ENCODE measurements at places on chromosomes 2 and 18.

- DNase-seq: no peak
Measured at GRCh38 chr2:2850859-2851258, 519.8 kb upstream of the MYT1L start.

GRCh38 chr2:60957643-60958042 is 59.9 kb upstream of the PEX13 start:
- DNase-seq: no peak

DNA sequence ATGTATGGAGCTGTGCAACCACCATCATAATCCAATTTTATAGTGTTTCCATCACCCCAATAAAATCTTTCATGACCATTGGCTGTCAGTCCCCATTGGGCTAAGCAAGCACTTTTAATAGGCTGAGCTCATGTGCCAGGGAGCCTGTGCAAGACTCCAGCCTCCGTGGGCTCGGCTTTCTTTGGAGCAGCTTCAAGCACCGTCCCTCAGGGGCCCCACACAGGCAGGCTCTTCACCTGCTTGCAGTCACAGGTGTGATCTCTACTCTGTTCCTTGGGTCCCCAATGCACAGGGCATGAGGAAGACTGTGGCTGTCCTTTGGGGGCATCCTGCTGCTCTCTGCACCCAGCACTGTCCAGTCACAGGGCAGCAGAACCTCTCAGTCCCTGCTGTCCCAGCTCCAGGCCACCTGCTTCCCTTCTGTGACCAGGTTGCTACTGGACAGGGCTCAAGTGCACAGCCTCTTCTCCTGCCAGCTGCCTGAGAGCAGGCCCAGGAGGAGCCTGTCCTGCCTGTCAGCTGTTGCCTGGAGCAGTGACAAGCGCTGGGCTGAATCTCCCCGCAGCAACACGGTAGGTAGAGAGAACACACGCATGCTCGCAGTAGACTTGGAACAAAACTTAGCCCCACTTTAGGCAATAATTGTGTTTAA is 40.7 kb upstream of the TMEM131 start:
- DNase-seq: no peak

GRCh38 chr2:9400268-9401058 is 22.9 kb downstream of the ITGB1BP1 start:
- DNase-seq: no peak

DNA sequence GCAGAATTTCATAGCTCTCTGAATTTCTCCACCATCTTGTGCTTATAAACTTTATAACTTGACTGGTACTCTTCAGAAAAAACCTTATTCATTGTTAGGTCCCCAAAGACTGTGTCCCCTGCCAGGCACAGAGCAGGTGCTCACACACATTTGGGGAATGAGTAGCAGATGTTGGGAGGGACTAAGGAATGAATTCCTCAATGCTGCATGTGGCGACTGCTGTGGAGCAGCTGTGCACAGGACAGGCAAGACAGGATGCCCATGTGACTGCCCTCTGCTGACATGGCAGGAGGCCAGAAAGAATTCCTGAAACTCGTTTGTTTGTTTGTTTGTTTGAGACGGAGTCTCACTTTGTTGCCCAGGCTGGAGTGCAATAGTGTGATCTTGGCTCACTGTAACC is 122.3 kb upstream of the ITGA6 start:
- no peak for DNase-seq

GRCh38 chr2:10400568-10400977 is 47.6 kb downstream of the ODC1 start:
- DNase-seq: peak; percentile 28

GRCh38 chr2:113089916-113090315 is 22.1 kb downstream of the IL1F10 start:
- no peak for DNase-seq

GRCh38 chr2:50449306-50449705 is 582.6 kb downstream of the NRXN1 start:
- no peak for DNase-seq

GRCh38 chr2:182447163-182447562 is 20.3 kb upstream of the PDE1A start:
- no peak for DNase-seq

DNA sequence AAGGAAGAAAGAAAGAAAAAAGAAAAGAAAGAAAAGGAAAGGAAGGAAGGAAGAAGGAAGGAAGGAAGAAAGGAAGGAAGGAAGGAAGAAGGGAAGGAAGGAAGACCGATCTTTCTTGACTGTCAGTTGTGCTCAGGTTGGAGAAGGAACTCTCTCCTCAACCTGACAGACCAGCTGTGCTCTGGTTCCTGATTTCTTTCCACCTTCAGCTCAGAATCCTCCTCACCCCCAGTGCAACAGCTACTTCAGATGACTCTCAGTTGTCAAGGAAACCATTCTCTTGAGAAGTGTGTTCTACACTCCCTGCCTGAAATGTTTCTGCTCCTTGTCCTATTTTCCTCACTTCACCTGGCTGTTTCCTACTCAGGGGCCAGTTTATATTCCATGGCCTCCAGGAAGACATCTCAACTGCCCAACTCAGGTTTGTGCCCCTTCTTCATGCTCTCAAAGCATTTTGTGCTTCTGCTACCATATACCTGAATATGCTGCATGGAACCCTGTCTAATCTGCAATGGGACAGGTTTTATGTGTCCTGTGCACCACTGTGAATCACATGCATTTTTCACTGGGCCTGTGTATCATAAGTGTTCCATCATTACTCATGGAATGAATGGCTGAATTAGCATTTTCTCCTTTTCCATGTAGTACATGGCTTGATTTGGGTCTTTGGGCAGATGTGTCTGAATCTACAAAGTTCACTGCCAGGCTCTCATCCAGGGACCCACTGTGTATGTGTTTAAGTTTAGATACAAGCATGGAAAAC is 32.8 kb upstream of the DOCK10 start:
- DNase-seq: no peak

DNA sequence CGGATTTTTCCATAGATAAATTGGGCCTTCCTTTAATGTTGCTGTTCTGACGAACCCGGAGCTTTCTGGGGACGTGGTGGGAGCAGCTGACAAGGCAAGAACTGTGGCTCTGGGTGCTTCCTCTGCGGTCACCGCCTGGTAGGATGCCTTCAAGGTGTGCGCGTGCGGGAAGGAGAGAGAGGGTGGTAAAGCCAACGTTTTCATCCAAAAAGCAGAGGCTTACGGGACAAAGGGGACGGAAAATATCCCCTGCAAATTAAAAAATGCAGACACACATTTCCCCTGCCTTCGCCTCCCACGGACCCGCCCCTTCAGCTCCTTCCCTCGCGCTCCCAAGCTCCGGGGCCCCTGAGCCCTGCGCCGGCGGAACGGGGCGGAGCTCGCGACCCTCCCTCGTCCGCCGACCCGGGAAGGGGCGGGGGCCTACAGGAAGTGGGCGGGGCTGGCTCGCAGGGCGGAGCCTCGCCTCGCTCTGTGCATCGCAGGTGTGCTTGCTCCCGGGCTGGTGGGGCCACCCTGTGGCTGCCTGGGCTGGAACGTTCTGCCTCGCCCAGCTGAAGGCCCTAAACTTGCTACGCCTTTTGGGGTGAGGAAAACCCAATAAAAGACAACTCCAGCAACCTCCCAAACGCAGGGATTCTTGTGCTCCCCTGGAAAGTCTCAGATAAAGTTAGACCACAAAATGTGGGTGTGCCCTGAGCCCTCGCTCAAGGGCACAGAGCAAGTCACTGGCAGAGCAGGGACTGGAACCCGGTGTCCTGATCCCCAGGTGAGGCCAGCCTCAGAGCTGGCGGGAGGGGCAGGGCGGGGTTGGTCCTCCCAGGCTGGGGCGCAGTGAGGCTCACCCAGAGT is 25.4 kb upstream of the SLC66A3 start:
- no peak for DNase-seq

GRCh38 chr2:201151127-201151981 is 31.6 kb upstream of the CASP10 start:
- DNase-seq: peak; percentile 99

GRCh38 chr2:191831410-191831994 is 15.4 kb downstream of the CAVIN2 start:
- DNase-seq: no peak

GRCh38 chr2:28643911-28644334 is 107.7 kb upstream of the PPP1CB start:
- DNase-seq: peak; percentile 67

DNA sequence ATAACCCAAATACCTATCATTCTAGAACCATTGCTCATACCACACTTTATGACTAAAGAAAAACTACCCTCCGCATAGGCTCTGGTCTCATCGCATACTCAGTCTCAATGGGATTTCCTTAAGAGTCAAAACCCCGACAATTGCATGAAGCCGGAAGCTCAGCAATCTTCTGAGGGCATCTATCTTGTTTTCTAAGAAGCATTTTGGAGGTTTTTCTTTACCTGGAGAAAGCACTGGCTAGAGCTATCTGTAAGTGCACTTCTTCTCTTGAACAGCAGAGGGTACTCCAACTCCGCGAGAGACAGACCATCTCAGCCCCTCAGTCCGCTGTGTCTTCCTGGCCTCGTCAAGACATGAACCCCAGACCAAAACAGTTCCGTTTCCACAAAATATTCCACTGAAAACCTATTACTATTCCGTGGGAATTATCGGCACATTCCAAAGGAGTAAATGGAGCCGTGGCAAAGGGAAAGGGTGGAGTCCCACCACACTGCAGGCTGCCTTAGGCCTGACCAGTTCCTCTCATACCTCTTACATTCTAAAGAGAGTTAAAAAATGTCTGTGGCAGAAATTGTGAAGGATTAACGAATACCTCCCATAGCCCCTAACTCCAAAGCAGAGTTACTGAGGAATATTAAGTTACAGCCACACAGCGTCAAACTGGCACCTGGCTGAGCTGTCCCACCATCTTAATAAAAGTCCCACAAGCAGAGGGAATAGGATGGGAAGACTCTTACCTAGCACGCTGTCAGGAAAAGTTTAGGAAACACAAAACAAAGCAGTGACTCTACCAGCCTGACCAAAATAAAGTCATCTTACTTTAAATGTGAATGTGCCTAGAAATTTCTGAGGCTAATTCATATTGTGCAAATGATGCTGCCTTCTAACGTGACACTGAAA is 325.6 kb upstream of the VRK2 start:
- DNase-seq: peak; percentile 42

- no peak for DNase-seq
Measured at GRCh38 chr2:71662665-71663394, 209.5 kb downstream of the DYSF start.

GRCh38 chr2:70942396-70943204 is 6.9 kb downstream of the ATP6V1B1 start:
- DNase-seq: no peak

- no peak for DNase-seq
Measured at GRCh38 chr18:8139127-8139527, 470.1 kb upstream of the RAB12 start.

Data from RCC 7860 (cell line).